ENCODE measurements at places on chromosomes 7 and 10.

- DNase-seq: peak; percentile 4
Observed at GRCh38 chr10:94403380-94404213, 1.3 kb downstream of the TBC1D12 start.

- DNase-seq: no peak
Observed at GRCh38 chr7:151537818-151538561, 18.3 kb upstream of the RHEB start.

- DNase-seq: no peak
Observed at GRCh38 chr7:44403176-44403759, 77.9 kb upstream of the CAMK2B start.

DNA sequence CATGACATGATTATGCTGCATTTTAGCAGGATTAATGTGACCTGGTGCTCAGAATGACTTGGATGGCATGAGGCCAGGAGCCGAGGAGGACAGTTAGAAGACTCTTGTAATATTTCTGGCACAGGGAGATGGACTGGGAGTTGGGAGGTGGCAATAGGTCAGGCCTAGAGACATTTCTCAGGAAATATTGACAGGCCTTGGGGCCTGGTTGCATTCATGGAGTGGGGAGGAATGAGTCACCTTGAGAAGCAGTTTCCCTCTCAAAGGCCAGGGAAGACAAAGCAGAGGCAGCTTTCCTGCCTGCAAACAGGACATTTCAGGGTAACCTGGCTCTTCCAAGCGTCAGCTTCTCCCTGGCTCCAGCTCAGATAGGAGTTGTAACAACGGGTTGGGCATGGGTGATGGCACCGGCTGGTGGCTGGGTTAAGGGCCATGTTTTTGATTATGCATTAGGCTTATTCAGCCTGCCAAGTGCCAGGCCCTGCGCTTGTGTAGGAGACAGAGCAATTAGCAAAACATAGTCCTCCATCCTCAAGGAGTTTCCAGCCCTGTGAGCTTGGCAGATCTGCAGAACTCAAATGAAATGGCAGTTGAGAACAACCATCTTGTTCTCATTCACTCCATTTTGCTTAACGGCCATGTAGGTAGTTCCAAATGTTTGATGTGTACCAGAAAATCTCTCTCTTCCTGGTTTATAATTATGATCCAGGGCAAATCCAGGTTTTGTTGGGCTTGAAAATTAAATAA, 38.2 kb downstream of the HK1 start:
- no peak for DNase-seq

- no peak for DNase-seq
Observed at GRCh38 chr7:315516-316265, 25.7 kb downstream of the FOXL3 start.

DNA sequence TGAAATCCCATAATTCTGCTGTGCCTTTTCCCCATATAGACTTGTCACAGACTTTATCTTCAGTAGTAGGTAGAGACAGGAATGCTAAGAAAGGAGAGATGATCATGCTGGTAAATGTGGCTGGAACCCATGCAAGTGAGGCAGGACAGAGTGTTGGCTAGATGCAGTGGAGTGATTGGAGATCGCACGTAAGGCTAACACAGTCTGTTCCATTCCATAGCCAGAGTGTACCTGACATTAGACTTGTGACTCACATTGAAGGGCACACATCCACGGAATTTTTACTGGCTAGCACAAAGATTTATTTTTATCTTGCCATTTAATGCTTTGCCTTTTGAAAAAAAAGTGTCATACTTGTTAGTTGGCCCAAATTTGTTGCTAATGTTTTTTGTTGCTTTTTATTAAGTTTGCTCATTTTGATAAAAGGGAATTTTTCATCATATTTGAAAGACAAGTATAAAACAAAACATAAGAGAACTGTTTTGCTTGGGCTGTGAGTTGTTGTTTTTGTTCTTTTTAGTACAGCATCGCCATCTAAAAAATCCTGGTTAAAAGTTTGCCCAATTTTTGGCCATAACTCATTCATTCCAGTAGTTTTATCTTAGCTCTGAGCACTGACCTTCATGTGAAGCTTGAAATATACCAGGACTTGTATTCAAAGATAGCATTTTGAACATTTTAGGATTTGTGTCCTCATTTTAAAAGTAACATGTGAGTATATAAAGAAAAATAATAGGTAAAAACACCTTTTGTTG, 81.0 kb downstream of the CPED1 start:
- DNase-seq: no peak

GRCh38 chr10:116879817-116880216, 30.5 kb downstream of the ENO4 start:
- no peak for DNase-seq

DNA sequence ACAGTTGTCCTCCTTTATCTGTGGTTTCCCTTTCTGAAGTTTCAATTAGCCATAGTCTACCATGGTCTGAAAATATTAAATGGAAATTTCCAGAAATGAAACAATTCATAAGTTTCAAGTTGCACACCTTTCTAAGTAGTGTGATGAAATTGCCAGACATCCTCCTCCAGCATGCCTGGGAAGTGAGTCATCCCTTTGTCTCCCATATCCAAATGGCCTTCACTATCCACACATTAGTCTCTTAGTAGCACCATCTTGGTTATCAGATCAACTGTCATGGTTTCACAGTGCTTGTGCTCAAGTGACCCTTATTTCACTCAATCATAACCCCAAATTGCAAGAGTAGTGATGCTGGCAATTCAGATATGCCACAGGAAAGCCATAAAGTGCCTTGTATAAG, 83.4 kb upstream of the PPP1R9A start:
- no peak for DNase-seq

DNA sequence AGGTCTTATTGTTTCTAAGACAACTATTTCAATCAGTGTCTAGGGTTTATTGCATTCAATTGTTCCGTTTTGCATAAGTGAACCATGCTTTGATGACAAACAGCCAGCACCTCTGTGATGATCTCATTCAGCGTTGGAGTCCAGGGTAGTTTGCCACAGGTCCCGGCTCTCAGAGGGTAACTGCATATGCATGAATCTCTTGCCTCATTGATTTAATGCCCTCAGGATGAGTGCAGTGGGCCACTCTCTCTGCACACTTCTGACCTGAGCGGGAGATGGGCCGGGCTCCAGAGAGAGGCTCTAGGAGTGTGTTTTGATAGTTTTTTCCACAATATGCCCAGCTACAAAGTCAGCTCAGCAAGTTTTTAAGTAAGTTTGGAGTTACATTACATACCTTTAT, 83.9 kb downstream of the HECW1 start:
- DNase-seq: no peak

DNA sequence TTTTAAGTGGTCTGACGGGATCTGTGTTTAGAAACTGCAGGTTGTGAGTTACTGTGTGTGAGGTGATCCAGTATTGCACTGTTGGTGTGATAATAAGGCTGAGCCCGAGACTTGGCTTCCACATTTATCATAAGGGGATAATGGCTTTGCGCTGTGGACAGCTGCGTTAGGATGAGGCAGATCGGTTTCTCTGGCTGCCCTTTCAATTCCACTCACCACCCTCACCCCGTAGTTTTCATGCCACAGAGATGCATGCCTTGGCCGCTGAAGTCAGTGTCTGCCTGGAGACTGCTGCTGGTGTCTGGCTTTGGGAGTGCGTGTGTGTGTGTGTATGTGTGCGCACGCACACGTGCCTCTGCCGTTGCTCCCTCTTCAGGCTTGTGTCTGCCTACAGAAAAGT, 273.0 kb downstream of the CCDC3 start:
- DNase-seq: no peak

DNA sequence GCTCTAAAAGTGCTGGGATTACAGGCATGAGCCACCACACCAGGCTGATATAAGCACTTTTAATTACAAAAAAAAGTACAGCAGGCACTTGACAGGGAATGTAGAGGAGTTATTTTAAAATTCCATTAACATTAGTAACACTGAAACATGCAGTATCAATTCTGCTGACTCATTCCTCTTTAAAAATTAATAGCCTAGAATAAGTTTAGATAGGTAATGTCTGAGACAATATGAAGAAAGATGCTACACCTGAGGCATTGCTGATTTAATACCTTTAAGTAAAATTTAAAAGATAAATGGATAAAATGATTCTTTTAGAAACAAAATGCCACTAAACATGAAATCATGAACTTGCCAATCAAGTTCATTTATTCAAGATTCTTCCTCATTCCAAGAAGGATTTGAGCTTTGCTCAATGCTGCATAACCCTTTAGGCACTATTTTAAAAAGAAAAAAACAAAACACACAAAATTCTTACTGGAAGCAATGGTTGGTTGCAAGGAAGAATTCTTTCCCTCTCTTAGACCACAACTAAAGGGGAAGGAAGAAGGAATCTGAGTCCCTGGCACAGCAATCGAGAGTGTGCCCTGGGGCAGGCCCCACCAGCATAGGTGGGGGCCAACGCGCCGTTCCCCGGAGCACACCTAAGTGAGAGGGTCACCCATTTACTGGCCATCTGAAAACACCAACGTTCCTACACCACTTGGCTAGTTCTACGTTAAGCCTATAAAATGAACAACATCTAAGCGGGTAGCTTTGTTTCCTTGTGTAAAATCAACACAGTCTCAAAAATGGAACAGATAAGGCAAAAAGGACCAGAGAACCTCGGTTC, 26.6 kb downstream of the ESYT2 start:
- no peak for DNase-seq

GRCh38 chr10:110431659-110432058, 66.0 kb upstream of the DUSP5 start:
- no peak for DNase-seq

GRCh38 chr7:43905209-43905946, 1.0 kb downstream of the URGCP start:
- no peak for DNase-seq

- DNase-seq: no peak
Observed at GRCh38 chr10:129042776-129043595, 424.1 kb upstream of the MGMT start.

DNA sequence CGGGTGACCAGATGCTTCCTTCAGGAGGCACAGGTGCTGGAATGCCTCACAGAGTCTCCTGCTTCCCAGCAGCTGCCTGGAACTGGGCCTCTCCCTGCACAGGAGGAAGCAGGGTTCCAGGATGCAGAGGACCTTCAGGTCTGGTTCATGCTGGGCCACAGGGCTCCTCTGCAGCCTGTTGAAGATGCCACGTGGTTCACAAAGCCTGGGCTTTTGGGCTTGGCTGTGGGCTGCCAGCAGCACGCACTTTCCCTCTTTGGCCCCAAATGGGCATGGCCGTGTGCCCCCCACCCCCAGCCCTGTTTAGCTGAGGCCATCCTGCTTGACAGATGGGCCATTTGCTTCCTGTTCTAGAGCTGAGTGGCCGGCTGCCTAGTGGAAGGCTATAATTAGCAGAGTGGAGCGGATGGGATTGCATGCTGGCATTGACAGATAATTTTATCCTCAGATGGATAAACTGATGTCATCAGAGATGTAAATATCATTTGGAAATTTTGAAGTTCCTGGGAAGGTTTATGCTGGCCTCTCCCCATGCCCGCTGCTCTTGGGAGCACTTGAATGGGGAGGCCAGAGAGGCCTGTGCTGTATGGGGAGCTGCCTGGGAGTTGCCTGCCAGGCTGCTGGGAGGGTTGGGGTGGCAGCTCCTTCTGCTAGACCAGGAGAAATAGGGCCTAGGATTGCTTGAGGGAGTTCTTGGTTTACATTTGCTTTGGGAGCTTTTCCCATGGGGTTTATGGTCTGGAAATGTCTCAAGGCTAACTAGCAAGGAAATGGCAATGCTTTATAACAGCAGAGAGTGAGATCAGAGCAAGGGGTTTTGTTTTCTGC, 28.2 kb downstream of the TSPAN15 start:
- peak; percentile 5 for DNase-seq

GRCh38 chr10:53894145-53894544, 906.9 kb downstream of the PCDH15 start:
- no peak for DNase-seq

DNA sequence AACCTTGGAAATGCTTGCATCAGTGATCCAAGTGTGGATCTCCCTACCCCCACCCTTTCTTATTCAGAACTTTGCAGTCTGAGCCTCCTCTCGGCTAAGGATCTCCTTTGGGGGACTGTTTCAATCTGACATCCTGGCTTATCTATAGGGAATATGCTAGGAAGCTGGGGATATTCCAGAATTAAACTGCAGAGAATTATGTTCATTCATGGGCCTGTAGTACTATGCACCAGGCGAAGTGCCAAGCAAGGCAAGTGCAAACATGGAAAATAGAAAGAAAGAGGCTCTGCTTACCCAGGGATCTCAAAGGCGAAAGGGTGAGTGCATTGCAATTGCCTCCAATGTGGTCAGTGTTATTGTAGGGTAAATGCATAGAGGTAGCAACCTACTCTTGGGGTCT, 96.5 kb downstream of the CACNB2 start:
- DNase-seq: no peak

- DNase-seq: no peak
Observed at GRCh38 chr7:108869070-108869469, 299.4 kb downstream of the DNAJB9 start.

DNA sequence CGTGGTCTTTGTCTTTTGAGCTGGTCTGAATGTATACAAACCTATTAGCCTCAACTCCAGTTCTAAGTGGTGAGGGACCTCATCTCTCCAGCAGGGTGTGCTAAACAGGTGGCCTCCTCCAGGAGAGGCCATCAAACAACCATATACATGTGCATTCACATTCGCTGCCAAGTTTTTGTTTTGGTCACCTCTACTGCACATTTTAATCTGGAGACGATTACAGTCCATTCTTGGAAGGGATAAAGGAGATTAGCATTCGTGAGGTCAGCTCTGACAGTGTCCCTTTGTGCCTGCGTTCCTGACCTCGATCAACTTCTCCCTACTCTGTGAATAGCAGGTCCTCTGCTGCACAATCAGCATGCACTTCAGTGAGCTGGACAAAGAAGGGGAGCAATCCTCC, 60.8 kb downstream of the RHOBTB1 start:
- no peak for DNase-seq

DNA sequence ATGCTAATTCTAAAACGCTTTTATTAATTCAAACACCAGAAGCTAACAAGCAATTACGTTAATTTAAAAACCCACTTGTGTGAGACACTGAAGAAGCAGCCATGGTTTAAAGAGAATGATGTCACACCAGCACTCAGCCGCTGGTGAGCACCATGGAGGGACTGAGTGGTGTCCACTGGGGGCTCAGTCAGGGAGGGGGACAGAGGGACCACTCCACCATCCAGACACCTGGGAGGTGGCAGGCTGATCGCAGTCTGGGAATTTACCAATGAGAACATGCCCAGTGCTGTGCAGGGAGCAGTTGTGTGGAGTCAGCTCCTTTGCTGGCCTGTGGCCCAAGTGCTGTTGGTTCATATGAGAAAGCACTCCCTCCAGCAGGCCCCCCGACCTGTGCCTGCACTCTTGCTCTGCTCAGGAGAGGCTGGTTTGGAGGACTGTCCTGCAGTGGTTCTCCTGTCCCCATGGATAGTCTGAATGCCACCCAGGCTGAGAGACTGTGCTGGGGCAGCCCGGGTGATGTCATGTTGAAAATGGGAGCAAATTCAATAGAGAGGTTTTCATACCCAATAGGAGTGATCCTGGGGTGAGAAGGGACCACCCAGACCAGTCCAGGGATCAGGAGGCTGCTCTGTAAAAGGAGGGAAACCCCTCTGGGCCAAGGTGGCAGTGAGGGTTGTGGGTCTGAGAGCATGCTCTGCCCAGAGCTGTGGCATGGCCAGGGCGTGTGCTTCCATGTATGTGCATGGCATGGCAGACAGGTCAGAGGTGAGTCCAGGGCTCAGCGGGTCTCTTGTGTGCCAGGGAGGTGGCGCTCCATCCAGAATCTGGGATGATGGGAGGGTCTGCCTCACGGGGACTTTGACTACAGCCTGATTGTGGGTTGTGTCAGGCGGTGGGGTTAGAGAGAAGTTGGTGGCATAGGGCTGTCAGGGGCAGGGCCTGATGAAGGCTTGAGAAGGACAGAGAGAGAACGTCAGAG, 12.7 kb downstream of the ADCY1 start:
- no peak for DNase-seq

Data from NCI-H1417 treated with DMSO at 0.1 percent for 48 hours (cell line).